ENCODE measurements at places on chromosomes 12 and 14. TPM values are rescaled to one million over a fixed set of nuclear protein-coding genes. Genes with fewer than 3 reads are reported as not detected.

SLC2A14 gene
- 0.22 TPM for total RNA-seq

AKAP5 gene
- 0.27 TPM for total RNA-seq

SLC6A13 gene
- total RNA-seq = 2.4 TPM

- DNase-seq = peak; percentile 90
Observed at GRCh38 chr12:101939856-101940265, 62.5 kb downstream of the DRAM1 start.

GRCh38 chr12:2691006-2691344, 103.8 kb upstream of the FKBP4 start:
- peak; percentile 58 for DNase-seq

DNA sequence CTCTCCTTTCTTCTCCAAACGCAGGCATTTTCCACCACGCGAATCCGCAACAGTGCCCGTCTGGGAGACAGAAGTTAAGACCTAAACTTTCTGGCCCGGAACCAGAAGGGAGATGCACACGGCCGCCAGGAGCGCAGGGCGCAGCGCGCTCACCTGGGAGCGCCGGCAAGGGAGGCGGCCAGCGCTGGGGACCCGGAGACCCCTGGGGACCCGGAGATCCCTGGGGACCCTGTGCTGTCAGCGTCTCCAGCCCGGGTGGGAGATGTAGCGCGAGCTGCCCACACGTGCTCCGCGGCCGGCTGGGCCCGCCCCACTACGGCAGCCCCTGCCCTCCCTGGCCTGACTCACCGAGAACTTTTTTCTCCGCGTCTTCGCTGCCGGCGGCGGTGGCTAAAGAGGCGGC, 620 bp downstream of the YBX3 start:
- DNase-seq = peak; percentile 81

DNA sequence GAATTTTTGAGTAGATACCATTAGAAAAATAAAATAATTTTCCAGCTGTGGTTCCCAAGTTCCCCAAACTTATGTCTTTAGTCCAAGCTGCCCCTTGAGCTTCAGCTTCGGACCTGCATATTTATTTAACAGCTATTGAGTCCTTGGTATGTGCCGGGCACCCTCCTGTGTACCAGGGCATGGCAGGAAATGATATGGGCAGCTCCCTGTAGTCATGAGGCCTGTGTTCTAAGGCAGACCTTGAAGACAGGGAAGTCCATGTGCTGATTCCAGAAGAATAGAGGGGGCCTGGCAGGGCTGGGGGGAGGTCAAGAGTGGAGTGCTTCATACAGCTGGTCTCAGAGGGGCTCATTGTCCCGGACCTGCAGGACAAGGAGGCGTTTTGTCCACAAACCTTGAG, 29.2 kb downstream of the TRAF3 start:
- DNase-seq = no peak

GPR84 gene
- not detected for total RNA-seq

- DNase-seq = no peak
Observed at GRCh38 chr12:82099216-82099615, 259.0 kb downstream of the CCDC59 start.

- peak; percentile 27 for DNase-seq
Observed at GRCh38 chr14:24080888-24081738, 9.8 kb downstream of the CPNE6 start.

DNA sequence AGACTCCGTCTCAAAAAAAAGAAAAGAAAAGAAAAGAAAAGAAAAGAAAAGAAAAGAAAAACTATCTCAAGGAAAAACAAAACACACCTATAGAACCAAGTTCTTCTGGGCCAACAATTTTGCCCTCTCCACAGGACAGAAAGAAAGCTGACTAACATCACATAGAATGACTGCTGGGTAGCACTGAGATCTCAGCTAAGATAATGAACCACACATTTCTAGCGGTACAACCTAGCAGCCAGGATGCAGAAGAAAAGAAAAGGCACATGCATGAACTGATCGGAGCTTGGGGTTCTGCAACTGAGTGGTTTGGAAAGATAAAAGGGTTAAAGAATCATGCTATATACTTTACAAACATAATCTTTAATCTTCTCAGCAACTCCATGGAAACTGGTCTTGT, 19.5 kb downstream of the TMED10 start:
- no peak for DNase-seq

DNA sequence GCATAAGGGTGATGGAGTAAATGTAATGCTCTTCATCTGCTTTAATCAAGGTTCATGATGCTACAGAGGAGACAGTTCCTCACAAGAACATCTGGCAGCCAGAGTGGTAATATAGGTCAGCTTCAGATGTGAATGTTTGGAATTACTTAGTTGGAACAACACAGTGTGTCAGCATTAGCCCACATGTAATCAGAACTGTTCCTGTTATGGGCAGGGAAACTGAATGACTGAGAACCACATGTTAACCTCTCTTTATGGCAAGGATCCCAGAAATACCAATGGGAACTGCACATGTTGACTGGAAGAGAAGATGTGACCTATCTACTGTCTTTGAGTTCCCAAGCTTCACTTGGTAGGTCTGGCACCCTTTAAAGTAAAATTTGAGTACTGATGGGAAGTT, 390.1 kb upstream of the PDE3A start:
- DNase-seq = peak; percentile 78

GRCh38 chr12:41932470-41932991, 212.1 kb downstream of the GXYLT1 start:
- peak; percentile 83 for DNase-seq

ZNF664 gene
- 28.3 TPM for total RNA-seq
